ENCODE measurements at places on chromosomes 5 and 9.

DNA sequence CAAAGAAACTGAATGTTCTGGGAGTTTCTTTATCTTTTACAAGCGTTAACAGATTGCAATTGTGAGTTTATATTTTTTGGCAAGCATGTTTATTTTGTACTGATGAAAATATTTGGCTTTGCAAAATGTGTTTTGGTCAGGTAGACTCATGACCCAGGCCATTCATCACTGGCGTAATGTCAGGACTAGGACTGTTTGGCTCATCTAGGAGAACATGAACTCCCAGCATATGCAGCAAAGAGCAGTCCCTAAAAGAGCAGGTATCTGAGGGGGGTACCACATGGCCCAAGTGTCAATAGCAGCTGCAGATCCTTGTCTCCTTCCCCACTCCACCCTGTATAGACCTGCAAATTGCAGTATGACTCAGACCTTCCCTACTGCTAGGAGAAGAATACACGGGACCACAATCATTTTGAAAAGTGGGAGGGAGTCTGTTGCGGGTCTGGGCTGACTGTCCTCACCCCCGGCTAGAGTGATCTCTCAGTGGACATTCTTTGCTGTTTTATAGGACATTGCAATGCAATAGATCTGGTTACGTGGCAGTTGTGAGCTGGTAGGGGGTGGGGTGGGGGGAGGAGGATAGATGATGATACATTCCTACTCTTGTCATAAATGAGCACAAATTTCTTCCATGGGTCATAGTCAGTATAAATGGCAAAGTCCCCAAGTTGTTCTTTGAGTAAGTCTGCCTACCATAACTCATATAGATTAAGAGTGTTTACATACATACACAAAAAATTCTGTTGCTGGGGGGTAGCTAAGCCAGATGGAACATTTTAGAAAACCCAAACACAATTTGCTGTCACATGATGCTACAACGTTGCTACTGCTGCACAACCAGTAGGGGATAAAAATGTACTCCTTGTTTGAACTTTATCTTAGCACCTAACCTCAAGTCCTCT, 20.8 kb upstream of the SNCAIP start:
- DNase-seq: no peak

DNA sequence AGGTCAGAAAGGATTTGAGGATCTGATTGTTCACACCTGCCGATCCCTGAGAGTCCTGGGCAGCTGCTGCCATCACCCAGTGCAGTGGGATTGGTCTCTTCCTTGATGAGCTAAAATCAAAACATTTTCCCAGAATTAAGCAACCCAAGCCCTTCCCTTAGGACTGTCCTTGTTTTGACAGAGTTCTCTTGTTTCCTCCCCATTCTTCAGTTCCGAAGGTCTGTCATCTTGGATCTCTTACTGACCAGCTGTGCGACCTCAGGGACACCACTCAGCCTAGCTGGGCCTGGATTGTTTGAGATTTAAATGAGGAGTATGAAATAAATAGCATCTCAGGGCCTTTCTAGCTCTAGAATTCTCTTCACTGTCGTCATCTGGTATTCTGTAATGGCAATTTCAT, 90.3 kb upstream of the IQGAP2 start:
- no peak for DNase-seq

GRCh38 chr5:107871023-107871422, 200.3 kb upstream of the EFNA5 start:
- no peak for DNase-seq

- DNase-seq: no peak
Measured at GRCh38 chr9:132596200-132596599, 13.8 kb downstream of the BARHL1 start.

GRCh38 chr9:70537084-70537483, 122.6 kb upstream of the KLF9 start:
- DNase-seq: no peak

- no peak for DNase-seq
Measured at GRCh38 chr5:147887930-147888329, 9.4 kb downstream of the SCGB3A2 start.

DNA sequence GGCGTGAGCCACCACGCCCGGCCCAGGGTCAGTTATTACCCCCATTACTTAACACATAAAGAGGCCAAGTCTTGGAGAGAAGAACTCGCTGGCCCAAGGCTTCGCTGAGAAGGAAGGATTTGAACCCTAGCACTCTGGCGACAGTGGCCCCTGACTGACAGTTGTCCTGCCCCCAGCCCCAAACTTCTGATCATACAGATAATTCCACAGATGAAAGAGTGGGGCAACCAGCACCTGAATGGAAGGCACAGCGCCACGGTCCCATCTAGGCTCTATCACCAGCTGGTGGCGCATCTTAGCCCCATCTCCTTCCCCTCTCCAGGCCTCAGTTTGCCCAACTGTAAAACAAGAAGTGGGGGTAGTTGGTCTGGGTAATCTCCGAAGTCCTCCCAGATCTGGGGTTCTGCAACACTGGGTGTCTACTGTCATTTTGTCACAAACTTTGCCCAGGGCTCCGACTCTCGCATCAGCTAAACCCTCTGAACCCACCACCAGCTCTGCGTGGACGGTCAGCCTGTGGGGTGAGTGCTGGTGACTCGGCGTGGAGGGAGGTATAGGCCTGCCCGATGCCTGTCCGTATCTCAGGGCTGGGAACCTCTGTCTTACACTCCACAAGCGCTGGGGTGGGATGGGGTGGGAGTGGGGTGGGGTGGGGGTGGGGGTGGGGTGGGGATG, 209.3 kb downstream of the C9orf50 start:
- no peak for DNase-seq

DNA sequence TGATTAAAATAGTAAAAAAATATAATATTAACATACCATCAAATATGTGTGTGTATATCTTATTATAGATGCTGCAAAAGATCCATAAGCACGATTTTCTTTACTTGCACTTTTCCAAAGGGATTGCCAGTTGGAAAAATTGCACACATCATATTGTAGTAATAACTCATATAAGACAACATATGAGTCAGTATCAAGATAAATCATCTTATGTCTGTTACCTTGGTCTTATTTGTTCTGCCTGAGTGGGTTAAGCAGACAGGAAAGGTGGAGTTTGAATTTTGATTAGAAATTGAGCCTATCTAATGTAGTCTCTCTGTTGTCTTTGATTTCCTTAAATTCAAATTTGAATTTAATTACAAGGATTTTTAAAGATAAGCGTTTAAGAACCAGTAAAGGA, 24.6 kb downstream of the LYSMD3 start:
- no peak for DNase-seq

DNA sequence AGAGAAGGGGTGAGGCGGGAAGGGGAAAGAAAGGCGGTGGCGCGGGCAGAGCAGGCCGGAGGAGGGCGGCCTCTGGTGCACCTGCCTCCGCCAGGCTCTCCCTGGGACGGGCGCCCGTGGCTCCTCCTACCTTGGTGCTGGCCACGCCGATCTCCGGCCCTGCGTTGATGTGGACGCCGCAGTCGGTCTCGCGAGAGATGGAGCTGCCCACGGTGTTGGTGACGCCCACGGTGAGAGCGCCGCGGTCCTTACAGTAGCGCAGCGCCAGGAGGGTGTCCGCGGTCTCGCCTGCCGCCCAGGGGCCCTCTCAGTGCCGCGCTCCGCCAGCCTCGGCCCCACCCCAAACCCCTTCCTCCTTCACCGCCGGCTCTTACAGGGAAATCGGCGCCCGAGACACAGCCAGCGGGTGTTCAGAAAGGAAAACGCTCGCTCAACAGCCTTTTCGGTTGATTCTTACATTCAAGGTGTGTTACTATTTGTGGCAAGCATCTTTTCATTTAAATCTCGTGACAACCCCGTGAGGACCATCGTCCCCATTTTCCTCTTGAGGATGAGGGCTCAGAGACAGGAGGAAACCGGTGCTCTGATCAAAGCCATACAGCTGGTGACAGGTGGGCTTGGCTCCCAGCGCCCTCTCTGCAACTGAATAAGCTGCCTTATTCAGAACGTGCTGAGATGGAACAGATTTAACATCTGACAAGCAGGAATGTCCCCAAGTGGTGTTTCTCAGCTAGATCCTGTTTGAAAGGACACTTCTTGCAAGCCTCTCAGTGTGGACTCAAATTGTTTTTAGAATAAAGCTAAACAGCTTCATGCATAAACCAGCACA, 22.0 kb upstream of the MAPK9 start:
- DNase-seq: peak; percentile 47

DNA sequence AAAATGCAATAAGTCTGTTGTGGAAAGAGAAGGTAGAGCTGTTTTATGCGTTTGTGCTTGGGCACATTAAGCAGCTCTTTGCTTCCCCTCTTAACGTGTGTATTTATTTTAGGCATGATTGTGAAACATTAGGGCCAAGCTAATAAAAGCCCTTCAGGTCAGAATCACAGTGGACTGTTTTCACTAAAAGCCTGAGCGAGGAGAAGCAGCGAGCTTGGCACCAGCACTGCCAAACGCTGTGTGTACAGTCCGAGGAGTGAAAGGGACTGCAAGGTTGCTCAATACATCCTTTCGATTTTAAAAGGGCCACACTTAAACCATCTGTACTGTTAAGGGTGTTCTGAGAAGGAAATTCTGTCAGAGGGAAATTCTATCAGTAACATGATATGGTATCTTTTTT, 107.2 kb upstream of the CKMT2 start:
- no peak for DNase-seq

- DNase-seq: no peak
Measured at GRCh38 chr9:115498303-115498702, 380.3 kb upstream of the TNC start.

DNA sequence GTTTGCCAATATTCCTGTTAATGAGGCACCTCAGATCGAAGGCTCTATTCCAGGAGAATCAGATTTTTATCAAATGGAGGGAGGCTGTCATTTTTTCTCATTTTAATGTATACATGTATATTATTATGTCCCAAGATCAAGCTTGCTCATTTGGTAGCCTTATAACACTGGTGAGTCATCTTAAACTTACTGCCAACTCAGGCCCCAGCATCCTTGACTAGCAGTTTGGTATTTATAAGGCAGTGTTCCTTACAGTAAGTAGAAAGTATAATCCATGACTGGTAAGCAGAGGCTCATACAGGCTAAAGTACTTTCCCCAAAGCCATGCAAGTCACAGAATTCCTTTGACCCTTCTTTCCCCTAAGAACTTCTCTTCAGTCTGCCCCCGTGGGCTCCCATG, 90.7 kb upstream of the NR3C1 start:
- DNase-seq: no peak

DNA sequence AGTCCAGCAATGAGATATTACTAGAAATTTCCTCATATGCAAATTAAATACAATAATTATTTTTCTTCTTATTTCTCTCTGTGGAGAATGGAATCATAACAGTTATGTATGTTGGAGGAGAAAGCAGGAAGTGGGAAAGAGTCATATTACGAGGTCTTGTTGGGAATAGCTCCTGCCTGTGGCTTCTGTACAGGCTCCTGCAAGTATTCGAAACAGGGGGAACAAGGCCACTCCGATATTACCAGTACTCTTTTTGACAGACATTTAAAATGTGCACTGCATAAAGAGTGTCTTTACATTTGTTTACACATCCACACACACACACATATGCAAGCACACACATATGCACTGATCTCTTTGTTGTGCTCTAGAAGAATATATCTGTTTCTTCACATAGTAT, 812.0 kb upstream of the ZNF608 start:
- DNase-seq: no peak

- DNase-seq: no peak
Measured at GRCh38 chr5:159273923-159274322, 10.8 kb downstream of the UBLCP1 start.

DNA sequence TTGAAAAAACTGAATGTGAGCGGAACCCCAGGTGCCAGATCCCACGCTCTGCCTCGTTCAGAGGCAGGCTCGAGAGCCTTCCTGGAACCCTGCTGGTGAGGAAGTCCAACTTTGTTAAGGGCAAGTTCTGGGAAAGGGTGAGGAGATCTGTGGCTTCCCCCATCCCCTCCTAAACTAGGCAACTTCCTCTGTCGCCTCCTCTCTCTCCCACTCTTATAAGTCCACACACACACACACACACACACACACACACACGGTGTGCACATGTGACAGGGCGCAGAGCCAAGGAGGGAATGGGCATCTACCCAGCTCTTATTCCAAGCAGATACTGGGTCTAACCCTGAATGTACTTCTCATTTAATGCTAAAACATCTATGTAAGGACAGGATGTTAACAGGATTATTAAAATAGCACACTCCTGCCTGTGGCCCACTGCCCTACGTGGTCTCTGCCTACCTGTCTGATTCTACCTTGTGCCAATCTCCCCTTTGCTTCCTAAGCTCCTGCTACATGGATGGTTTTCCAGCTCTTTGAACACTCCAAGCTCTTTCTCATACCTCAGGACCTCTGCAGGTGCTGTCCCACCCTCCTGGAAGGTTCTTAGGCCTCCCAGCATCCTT, 72.4 kb upstream of the FBXW11 start:
- DNase-seq: no peak

DNA sequence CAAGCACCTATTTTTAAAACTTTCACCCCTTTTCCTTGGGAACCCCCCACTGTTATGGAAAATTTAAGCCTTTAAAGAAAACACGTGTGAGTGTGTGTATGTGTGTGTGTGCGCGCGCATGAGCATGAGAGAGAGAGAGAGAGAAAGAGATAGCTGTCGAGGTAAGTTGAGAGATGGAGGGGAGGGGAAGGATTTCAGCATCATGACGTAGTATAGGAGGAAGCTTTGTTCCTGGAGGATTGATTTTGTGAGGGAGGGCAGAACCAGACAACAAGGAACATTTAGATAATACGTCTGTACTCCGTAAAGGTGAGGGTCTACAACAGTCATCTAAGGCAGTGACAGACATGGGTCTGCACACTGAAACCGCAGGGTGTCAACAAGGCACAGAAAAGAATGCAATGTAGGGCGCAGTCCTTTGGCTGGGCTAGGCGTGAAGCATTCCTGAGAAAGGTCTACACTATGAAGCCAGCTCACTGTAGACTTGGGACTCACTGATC, 227.7 kb downstream of the SMARCA2 start:
- DNase-seq: no peak

GRCh38 chr9:134265078-134265477, 61.2 kb upstream of the RXRA start:
- no peak for DNase-seq

DNA sequence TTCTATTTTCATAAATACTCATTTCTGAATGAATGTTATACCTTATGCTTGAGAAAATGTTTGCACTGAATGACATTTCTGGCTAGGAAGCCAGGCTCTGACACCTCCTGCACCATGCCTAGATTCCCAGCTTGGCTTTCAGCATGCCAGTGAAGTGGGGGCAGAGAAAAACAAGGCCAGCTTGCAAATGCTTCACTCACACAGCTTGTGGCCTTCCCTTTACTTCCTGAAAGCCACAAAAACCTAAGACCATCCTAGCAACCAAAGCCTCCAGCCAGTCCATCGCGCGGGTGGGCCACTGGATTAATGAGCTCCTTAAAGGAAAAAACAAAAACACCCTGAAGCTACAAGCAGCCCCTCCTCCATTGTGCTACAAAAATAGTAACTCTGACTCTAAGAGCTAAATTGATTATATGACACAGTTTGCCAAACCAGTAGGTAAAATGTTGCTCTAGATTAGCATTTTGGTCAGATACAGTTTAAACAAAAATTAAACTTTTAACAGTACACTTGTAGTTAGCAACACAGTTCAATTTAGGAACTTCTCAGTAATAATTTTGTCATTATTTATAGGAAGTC, 159.9 kb downstream of the TSSK1B start:
- no peak for DNase-seq

- DNase-seq: no peak
Measured at GRCh38 chr9:113593682-113594281, 130.3 kb downstream of the RGS3 start.
